Stimulated activated CD8-positive, alpha-beta memory T cell treated with anti-CD3 and anti-CD28 coated beads, Interleukin-4, amount 100 ng/mL, for 1 hour (primary cell): ENCODE measurements at places on chromosomes 7 and 10.

GRCh38 chr10:101495324-101495925 lies 92.6 kb downstream of the POLL start:
- no peak for DNase-seq

GRCh38 chr10:110646417-110647135 lies 2.4 kb downstream of the RBM20 start:
- DNase-seq: no peak

DNA sequence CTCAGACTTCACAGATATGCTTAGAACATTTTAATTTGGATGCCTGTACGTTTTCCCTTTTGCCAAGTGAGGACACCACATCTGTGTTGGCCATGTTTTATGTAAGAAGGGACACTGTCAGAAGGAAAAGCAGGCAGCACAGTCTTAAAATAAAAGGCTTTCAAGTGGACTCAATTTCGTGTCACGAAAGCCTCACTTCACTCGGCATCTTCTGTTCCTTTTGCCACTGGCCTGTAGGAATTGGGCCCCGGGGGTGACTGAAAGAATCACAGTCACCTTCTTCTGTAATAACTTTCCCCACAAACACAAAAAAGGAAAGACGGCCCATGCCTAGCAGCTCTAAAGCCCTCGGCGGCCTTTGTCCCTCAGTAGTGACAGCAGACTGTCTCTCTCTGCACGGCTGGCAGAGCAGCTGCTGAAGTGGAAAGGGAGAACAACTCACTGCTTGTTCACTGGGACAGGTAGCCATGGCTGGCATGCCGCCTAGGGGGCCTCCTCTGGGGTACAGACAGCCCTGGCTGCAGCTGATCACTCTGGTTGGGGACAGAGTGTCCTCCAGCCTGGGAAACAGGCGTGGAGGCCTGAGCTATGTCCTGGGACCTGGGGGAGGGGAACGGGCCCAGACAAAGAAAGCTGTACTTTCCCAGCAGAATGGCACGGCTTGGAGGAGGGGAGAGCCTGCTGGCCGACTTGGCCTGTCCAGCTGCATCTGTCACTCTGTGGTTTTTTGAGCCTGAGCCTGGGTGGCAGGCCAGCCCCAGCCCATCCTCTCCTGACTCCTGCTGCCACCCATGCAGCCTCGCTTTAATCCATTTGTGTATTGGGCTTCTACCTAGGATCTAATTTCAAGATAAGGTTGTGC lies 4.4 kb downstream of the RASSF4 start:
- no peak for DNase-seq

GRCh38 chr10:60732807-60733516 lies 45.3 kb upstream of the CDK1 start:
- DNase-seq: no peak

DNA sequence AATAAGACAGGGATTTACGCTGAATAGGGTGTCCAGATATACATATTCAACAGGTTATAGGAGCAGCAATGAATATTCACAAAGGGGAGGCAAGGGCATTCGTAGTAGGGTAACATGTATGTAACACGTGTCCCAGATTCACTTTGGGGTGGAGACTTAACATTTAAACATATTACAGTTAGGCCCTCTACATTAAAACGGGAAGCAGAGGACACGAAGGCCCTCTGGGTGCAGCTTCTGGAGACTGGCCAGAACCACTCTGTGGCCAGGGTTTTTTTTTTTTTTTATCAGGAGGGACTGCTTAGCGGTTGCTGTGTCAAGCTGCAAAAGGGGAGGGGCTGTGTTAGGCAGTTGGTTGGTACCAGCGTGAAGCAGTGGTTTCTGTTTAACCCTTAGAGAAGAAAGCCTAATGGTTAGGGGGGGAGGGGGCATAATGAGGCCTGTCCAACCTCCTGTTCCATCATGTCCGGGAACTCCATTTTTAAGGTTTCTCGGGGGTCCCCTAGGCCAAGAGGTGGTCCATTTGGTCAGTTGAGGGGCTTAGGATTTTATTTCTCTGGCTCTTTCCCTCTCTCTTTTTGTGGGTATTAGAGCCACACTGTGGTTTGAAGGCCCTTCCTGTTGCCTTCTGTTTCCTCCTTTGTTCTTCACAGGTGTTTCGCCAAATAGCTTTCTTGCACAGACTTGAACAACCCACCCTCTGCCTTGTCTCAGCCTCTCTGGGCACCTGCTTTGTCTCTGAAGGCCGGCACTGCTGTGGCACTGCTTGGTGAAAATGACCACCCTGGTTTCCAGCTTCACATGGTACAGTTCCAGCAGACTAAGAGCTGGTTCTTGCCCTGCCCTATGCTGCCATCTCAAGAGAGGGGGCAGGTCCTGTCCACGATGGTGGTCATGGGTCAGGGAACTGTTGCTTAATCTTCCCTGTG lies 26.4 kb downstream of the PRF1 start:
- no peak for DNase-seq

DNA sequence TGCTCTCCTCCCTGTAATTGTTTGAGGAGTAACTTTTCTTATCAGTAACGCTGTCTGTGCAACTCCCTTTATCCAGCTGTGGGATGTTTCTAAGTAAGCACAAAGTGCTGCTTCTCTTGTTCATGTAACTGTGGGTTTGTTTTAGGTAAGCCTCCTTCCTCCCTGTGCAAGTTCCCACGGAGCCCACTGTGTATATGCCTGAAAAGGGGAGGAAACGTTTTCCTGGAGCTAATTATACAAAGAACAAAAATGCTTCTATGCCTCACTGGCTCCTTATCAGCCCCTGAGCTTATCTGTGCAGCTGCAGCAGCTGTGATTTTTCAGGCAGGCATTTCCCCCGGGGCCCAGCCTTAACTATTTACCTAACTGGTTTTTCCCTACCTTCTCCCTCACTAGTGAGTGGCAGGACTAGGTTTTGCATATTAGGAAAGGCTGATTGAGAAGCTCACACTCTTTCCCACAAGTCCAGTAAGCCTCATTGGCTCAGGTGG lies 593.4 kb upstream of the GHITM start:
- no peak for DNase-seq

DNA sequence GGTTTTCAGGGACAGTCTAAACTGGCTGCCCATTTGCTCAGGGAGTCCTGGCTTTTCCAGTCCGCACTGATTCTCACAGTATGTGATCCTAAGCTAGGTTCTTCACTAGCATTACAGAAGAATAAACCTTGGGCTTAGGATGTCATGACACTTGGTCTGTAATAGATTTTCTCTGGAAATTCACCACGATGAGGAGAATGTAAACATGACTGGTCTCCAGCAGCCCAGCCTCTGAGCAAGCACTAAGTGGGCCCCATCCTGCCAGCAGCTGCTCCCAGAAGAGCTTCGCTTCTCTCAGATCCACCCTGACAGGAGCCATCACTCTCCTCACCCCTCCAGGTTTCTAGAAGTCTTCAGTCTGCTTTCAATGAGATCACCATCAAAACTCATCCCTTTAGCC lies 103.7 kb upstream of the ZPBP start:
- DNase-seq: no peak

DNA sequence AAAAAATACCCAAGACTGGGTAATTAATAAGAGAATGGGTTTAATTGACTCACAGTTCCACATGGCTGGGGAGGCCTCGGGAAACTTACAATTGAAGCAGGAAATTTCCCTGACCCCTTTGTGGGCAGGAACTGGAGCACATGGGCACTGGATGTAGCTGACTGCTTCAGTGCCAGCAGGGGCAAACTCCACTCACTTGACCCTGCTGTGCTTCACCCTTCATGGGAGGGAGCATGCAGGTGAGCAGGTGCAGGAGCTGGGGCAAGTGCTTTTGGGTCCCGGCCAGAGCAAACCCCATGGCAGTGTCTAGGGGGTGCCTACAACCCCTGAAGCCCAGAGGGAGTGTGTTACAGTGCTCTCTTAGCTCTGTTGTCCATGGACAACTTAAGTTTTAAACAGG lies 132.6 kb downstream of the AKR1D1 start:
- DNase-seq: no peak

GRCh38 chr7:152752200-152752912 lies 7.2 kb upstream of the ACTR3B start:
- DNase-seq: no peak

- no peak for DNase-seq
Observed at GRCh38 chr10:90420637-90421318, 437.1 kb downstream of the HTR7 start.

- no peak for DNase-seq
Observed at GRCh38 chr10:119238577-119238976, 31.2 kb downstream of the GRK5 start.

GRCh38 chr10:33117816-33118215 lies 159.8 kb upstream of the ITGB1 start:
- no peak for DNase-seq

- no peak for DNase-seq
Observed at GRCh38 chr7:26782501-26782900, 81.9 kb downstream of the SKAP2 start.

DNA sequence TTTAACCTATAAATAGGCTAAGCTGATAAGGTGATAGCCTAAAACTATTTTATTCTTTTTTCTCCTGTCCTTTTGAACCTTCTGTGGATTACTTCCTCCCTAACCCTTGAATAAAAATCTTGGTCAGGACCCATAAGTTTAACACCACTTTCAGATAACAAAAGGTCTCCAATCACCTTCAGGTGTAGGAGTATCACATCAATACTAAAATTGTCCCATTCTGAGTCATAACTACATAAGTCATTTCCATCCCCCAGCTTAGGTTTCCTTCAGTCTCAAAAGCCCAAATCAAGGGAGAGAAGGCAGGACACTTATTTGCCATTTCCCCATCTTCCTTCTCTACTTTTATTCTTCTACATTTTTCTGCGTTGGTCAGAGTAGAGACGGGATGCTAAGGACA lies 56.9 kb upstream of the WNT16 start:
- DNase-seq: no peak

- no peak for DNase-seq
Observed at GRCh38 chr10:126687121-126687606, 16.7 kb upstream of the C10orf90 start.

DNA sequence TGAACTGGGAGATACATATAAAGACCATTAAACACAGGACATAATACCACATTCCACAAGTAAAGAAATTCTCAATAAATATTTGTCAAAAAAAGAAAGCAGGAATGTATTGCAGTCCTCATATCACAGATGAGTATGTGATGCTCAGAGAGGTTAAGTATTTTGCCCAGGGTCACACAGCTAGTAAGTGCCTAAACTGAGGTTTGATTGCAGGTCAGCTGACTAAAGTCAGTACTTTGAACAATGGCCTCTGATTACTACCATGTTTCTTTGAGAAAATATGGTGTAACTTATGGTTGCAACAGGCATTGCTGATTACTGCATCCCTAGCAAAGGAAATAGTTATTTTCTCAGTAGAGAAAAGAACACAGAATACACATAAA lies 267.1 kb downstream of the ELMO1 start:
- DNase-seq: no peak

DNA sequence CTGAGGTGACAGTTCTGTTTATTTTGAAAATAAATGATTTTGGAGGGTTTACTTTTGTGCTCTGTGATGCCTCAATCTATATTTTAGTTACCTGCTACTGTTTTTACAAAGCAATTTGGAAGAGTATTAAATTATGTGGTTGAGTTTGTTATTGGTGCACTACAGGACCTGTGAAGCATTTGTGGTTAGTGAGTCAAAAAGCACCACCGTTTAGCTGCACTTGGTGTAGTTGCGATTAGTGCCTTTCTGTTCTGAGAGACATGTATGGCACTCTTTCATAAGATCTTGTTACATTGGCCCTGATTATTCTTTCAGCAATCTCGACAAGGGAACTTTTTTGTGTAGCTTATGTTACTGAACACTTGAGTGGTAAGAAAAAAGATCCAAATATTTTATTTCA lies 132.2 kb downstream of the BBS9 start:
- no peak for DNase-seq

GRCh38 chr7:158407581-158408317 lies 179.9 kb downstream of the PTPRN2 start:
- DNase-seq: no peak

GRCh38 chr10:35870665-35871310 lies 228.7 kb upstream of the FZD8 start:
- DNase-seq: no peak

- DNase-seq: no peak
Observed at GRCh38 chr10:90205340-90205739, 503.9 kb downstream of the KIF20B start.

DNA sequence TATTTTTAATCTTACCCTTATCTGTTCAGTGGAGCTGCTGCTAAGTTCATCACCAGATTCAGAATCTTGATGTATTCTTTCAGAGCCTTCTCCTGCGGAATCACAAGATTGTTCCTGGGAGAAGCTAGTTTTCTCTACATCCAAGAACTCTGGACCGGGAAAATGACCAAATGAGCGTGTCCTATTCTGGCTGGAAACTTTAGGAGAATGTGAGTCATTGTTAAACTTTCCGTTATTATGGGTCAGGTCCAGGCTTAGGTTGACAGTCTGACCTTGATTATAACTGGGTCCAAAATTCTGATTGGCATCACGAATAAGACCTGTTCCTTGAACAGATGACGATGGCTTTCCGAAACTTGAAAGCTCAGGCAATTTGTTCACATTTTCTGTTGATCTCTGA lies 20.5 kb downstream of the ARHGAP12 start:
- no peak for DNase-seq

DNA sequence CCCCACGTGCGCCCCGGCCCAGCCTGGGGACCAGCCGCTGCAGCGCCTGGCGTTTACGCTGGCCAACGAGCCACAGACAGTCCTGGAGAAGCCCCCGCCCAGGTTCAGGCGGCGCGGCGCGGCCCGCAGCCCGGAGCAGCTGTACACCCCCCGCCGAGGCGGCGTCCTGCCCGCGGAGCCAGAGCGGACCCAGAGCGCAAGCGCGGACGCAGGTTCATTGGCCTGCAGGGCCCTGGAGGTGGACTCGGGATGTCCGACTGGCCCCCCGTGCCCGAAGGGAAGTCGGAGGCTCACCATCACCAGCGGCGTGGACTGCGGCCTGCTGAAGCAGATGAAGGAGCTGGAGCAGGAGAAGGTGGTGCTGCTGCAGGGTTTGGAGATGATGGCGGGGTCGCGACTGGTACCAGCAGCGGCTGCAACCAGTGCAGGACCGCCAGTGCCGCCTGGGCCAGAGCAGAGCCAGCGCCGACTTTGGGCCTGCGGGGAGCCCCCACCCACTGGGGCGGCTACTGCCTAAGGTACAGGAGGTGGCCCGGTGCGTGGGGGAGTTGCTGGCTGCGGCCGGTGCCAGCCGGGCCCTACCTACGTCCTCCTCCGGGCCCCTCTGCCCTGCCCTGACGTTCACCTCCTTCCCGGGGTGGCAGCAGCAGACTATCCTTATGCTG lies 72.0 kb upstream of the KCTD7 start:
- no peak for DNase-seq

- DNase-seq: no peak
Observed at GRCh38 chr10:87931836-87932230, 68.4 kb downstream of the PTEN start.

DNA sequence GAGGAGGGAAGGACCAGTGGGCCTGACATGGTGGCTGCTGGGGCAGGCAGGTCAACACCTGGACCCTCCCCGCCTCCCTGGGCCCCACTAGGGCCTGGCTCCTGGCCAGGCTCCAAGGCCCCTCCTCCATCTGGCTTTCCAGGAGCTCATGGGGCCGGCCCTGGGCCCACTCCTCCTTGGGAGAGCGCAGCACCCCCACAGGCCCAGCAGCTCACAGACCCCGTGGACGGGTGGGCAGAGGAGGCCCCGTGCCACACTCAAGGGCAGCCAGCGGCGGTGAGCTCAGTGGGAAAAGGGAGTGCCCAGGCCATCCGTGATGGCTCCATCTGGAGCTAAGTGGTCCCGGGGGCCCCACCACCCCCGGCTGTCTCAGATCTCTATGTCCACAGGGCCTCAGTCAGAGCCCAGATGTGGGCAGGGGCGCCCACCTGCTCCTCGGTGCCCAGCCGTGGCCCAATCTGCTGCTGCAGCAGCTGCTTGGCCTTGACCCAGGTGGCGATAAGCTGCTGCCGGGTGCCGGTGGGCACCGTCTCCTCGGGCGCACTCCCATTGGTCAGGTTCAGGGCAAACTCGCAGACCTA lies 32.8 kb downstream of the CFAP46 start:
- no peak for DNase-seq

- no peak for DNase-seq
Observed at GRCh38 chr7:63028376-63029206, 970.1 kb upstream of the ZNF722 start.
